Activated T-helper 17 cell treated with anti-CD3 and anti-CD28 coated beads, Interleukin-2, amount 50 U/mL, for 72 hours (primary cell): ENCODE measurements at places on chromosomes 16 and 17. TPM values are rescaled to one million over a fixed set of nuclear protein-coding genes. Genes with fewer than 3 reads are reported as not detected.

Gene MT1M
- not detected for total RNA-seq

Gene SLC4A1
- total RNA-seq, result not detected

Gene NOG
- total RNA-seq, result 0.93 TPM

Gene KRTAP16-1
- 0.15 TPM for total RNA-seq

Gene RASD1
- total RNA-seq, result 1.3 TPM

Gene GAS2L2
- total RNA-seq, result not detected

Gene KCNG4
- total RNA-seq, result not detected

Gene OR3A3
- not detected for total RNA-seq

Gene HBQ1
- total RNA-seq, result not detected

Gene CEP131
- 8.4 TPM for total RNA-seq

Gene ATP2C2
- not detected for total RNA-seq

Gene CRHR1
- not detected for total RNA-seq

Gene KRT39
- not detected for total RNA-seq

Gene KRT40
- not detected for total RNA-seq

Gene TPSG1
- total RNA-seq, result not detected

Gene KRTAP4-4
- total RNA-seq, result not detected

Gene OTOP2
- total RNA-seq, result not detected

Gene KRTAP1-5
- not detected for total RNA-seq

Gene CES1
- total RNA-seq, result not detected

Gene NPIPB13
- total RNA-seq, result 16.1 TPM

Gene ZPBP2
- 0.53 TPM for total RNA-seq

Gene PPP1R27
- total RNA-seq, result not detected

Gene GJC1
- total RNA-seq, result 3.4 TPM
